ENCODE measurements at places on chromosomes 7 and 10.

DNA sequence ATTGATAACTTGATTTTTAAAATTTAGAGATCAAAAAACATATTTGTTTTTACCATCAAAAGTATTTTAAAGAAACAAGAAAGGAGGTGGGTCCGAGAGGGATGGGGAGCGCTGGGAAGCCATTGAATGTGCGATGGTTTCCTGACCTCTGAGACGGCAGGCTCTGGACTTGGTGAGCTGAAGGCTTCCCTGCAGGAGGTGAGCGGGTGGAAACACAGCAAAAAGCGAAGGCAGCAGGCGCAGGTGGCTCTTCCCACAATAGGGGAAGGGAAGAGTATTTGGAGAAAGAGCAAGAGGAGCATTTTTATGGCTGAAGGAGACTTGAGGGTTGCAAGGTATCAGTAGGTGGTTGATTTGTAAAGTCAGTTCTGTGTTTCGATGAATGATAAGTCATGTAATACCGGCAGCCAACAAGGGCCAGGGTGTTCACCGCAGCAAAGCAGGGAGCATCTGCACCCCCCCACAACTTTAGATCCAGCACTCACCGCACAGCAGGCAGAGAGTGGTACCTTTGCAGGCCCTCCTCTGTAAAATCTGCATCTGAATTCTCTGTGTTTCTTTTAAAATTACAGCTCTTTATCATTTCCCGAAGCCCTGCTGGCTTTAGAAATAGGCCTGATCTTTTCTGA, 10.5 kb downstream of the C10orf53 start:
- no peak for DNase-seq

DNA sequence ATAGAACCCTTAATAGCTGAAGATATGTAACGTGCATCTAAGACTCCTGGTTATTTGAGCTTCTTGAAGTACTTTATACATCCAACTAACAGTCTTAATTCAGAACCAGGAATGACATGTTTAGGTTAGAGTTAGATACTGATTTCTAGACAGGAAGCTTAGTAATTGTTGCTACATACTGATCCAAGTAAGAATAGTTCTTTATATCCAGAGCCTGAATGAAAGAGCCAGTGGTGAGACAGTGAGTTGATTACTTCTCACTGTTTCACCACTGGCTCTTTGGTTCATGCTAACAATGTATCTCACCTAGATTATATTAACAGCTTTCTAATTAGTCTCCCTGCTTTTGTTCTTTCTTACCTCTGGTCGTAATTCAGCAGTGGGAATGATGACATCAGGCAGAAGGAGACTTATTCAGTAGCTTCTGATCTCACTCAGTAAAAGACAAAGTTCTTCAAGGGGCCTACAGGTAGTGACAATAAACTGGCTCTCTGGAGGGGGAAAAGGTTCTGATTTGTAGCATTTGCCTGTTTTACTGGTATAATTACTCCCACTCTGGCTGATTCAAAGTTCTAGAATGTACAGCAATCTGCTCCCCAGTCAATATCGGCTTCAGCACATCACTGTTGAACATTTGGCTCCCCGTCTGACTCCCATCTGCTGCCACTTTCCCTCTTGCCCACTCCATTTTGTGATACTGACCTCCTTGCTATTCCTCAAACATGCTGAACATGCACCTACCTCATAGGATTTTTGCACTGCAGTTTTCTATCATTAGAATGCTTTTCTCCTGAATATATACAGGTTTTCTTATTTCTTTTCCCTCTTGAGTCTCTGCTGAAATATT, 29.1 kb downstream of the MCU start:
- peak; percentile 54 for DNase-seq

DNA sequence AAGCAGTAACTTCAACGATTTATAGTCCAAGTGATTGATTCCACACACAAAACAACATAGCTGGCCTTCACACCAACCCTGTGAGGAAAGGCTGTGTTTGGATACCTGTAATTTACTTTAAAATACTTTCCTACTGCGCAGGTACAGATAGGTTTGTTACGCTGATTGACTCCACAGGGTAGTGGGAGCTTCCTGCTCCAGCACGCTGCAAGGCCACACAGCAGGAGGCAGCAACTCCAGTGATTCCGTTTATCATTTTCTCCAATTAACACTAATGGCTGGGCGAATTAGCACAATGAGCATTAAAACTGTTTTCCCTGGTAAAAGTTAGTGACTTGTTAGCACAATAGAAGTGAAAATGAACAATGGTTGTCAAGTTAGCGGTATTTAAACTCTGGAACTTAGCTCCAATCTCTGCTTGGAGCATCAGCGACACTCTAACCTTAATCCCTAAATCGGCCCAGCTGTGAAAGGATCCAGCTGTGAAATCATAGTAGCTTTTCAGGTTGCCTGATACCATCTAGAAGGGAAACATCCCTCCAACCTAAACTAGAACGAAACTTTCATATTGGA, 959 bp downstream of the DCLRE1C start:
- DNase-seq: no peak

DNA sequence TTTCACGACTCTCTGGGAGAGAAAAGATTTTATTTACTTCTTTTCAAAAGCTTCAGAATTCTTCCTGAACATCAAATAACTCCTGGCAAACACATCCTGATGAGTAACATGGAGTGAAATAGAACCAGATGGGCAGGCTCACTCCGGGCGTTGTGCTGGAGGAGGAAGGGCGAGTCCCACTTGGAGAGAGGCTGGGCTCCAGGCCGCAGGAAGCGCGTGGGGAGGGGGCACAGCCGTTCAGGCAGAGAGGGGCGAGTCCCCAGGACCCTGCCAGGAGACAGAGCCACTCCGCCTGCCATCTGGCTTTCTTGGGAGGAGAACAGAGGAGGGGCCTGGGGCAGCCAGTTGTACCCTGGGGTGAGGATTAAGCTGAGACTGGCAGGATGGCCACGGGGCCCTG, 265.9 kb upstream of the ZMIZ1 start:
- peak; percentile 25 for DNase-seq

- no peak for DNase-seq
These were observed 30.0 kb downstream of the GUSB start for GRCh38 chr7:65951837-65952578.
